ENCODE measurements at places on chromosomes 16 and 17.

- no peak for DNase-seq
These were observed 16.3 kb downstream of the PIK3R5 start for GRCh38 chr17:8949061-8949661.

- no peak for DNase-seq
These were observed 31.1 kb upstream of the CARMIL2 start for GRCh38 chr16:67613808-67614207.

DNA sequence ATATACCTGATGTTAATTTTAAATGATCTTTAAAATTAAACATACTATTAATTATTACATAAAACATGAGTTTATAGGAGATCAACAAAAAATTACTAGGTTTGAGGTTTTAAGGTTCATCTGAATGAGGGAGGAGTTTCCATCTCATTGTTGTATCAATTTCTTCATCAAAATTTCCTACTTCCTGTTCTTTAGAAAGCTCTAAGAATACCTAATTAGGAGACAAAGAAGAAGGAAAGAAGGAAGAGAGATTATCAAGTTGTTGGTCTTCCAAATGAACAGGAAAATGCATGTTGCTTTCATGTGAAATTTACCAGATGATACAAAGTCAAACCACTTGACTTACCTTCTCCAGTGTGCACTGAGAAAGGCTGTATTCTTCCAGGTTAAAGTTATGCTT lies 18.1 kb upstream of the ABCA9 start:
- no peak for DNase-seq

DNA sequence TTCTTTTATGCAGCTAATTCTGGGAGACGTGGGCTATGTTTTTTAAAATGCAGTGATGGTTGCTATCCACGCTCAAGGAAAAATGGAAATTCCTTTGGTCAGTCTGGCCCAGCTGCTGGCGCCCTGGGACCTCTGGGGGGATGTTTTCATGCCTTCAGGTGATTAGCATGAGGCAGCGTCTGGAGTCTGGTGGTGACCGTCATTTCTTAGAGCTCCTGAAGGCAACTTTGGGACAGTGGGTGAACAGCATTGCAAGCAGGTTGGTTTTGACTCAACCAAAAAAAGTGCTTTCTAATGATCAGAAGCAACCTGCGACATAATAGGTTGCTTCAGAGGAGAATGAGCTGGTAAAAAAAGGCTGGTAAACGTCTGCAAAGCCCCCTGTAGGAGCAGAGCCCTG lies 82.3 kb downstream of the RPA1 start:
- no peak for DNase-seq

DNA sequence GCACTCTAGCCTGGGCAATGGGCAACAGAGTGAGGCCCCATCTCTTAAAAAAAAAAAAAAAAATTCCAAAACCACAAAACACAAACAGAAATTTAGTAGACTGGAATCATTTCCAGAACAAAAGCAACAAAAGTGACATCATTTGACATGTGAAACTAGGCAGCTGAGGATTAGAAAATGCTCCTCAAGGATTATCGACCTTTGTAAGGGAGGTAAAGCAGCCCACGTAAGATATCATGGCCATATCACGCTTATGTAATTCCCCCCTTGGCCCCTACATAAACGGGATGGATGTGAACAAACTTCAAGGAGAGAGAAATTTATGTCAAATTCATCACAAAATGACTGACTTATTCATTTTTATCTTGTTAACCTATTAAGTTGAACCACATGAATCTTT lies 83.3 kb downstream of the WDR59 start:
- DNase-seq, result no peak

DNA sequence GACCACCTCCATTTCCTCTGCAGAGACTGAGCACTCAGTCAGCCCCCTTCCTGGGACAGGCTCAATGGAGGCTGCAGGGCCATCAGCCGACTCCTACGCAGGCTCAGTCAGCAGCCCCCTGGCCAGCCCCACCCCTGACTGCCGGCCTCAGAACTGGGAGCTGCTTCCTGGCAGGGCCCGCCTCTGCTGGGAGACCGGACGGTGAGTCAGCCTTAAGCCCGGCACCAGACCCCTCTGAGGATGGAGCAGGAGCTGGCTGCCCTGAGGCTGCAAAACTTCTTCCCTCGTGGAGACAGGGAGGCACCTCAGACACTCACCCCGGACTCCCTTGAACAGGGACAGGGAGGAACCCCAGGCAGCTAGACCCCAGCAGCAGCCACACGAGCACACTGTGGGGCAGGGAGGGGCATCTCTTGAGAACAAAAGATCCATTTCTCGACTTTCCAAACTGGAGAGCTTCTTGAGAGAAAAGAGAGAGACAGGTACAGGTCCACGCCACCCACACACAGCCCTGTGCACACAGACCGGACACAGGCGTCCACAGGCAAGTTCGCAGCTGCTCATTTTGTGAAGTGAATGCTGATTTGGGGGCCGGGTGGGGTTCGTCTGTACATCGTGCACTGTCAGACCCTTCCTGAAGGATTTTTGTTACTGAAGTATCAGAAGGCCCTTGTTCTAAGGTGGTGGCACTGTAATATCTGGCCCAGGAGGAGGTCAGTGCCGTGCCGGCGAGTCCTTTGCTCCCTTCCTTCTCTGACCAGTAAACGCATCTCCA lies 1.3 kb upstream of the TUBB3 start:
- DNase-seq, result peak; percentile 92

DNA sequence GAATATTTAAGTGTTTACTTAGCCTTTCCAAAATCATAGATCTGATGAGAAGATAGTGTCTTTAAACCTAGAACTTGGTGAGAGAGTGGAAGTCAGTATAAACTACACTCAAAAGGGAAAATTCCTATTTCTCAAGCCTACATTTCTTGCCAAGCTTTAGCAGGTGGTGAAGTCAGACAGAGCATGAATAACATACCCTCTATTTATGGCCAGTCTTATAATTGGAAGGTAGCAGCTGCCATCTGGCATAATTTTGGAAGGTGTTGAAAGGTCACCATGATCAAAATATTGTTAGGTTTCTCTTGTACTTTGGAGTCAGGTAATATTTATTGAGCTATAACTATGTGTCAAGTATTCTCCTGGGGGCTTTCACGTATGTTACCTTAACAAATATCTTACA lies 729.3 kb upstream of the KIF2B start:
- no peak for DNase-seq

- no peak for DNase-seq
These were observed 18.1 kb downstream of the ATMIN start for GRCh38 chr16:81053761-81054160.

- no peak for DNase-seq
These were observed 204.8 kb downstream of the HAPSTR1 start for GRCh38 chr16:9296271-9296590.

DNA sequence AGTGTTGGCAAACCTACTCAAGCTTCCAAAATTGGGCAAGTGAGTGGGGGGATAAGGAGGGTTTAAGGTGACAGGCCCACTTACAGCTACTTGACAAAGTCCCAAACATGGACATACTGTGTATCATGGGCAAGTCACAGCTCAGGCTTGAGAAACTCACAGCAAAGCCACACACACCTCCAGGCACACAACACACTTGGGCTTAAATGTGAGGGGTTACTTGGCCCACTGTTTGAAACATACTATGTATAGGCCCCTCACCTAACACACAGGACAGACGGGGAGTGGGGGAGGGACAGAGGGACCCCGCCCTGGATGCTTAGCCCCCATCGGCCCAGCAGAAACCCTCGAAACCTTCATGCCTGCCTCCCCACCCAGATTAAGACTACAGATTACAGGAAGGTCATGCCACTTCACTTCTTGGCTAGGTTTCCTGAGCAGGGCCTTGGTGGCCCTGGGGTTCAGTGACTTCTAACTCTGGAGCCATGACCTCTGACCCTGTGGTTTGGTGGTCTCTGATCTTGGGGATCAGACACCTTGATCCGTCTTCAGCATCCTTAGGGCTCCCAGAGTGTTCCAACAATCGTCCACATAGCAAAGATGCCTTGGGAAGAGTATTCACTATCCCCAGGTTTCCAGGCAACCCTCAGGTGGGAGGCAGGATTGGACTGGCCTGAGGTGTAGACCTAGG lies 2.3 kb upstream of the SAMD14 start:
- DNase-seq, result peak; percentile 31

- DNase-seq, result no peak
These were observed 27.0 kb upstream of the DHX8 start for GRCh38 chr17:43456661-43457361.

GRCh38 chr16:54431997-54432896 lies 145.7 kb upstream of the IRX3 start:
- DNase-seq, result no peak

- DNase-seq, result peak; percentile 76
These were observed 1.1 kb downstream of the MT2A start for GRCh38 chr16:56609463-56609921.

- DNase-seq, result no peak
These were observed 99.2 kb upstream of the TMEM97 start for GRCh38 chr17:28219771-28220170.

GRCh38 chr17:40551091-40551878 lies 14.0 kb downstream of the CCR7 start:
- peak; percentile 88 for DNase-seq

GRCh38 chr16:73601911-73602310 lies 554.0 kb upstream of the ZFHX3 start:
- DNase-seq, result no peak

DNA sequence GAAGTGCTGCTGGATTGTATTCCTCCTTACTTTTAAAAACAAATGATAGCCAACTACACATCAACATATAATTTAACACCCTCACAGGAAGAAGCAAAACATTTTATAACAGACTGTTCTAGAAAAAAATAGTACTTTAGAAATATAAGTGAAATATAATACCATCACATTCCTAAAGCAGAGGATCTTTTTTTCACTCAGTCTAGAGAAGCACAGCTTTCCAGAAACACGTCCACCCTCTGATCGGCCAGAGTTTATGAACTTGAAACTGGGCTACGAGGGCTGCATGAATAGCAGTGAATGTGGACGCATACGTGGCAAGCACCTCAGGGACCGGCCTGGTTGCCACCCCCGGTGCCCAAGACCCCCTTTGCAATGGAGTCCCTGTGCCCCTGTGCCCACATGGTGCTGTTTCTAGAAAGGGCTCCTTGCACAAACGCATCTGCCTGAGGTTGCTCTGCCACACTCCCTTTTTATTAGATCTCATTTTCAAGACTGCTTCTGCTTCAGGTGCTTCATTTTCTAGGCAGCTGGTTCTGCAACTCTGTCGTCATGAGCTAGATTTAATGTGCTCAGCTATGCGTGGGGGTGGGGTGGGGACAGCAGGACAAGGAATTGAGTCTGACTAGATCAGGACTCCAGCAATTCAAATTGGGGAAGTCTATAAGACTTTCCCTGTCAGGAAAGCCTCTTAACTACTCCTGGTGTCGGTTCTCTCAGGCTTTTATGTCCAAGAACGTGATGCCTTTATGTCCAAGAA lies 29.1 kb upstream of the ERN1 start:
- peak; percentile 60 for DNase-seq

DNA sequence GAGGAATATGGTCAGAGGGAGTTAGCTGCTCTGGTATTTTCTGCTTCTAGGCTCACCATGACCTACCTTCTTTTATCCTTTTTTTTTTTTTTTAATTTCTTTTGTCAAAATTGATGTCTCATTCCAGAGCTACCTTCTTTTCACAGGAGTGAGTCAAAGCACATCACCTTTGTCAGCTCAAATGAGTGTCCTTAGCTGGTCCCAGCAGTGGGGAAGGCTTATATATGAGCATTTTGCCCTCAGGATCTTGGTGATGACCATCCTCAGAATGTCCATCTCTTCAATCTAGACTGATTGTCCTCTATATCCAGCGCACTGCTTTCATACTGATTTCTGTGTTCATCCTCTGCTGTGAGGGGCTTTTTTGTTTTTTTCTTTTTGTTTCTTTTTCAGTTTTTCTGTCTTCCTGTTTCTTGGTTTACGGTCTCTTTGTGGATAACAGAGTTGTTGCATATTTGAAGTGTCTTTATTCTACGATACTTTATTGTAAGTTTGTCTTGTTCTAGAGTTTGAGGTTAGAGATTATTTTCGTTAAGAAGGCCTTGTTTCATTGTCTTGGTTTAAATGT lies 24.9 kb downstream of the CBFB start:
- no peak for DNase-seq

GRCh38 chr16:75702242-75702641 lies 981 bp upstream of the DUXB start:
- no peak for DNase-seq

GRCh38 chr16:4114257-4115208 lies 1.7 kb downstream of the ADCY9 start:
- DNase-seq, result no peak

- DNase-seq, result no peak
These were observed 839 bp downstream of the PLD2 start for GRCh38 chr17:4807605-4808377.

Data from adrenal gland (tissue), 19 donors.